Stimulated activated CD4-positive, alpha-beta T cell treated with anti-CD3 and anti-CD28 coated beads, Interleukin-12 subunit alpha, Interleukin-12 subunit beta, amount 100 ng/mL, for 48 hours (primary cell): ENCODE measurements at places on chromosomes 1 and 21.

DNA sequence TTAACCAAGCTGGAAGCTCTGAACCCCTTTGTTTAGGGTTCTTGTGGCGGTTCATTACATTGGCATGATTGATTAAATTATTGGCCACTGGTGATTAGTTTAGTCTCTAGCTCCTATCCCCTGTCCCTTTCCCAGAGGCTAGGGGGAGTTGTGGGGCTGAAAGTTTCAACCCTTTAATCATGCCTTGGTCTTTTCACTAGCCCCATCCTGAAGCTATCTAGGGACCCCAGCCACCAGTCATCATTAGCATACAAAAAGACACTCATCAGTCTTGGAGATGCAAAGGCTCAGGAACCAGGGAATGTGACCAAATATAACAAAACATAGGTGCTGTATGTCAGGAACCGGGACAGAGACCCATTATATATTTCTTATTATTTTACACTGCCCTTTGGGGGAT is 34.7 kb upstream of the SNX27 start:
- DNase-seq, result no peak

- no peak for DNase-seq
These were observed 10.8 kb upstream of the CDCP2 start for GRCh38 chr1:54163573-54163972.

- no peak for DNase-seq
These were observed 17.0 kb downstream of the ATP5PO start for GRCh38 chr21:33898586-33898985.

DNA sequence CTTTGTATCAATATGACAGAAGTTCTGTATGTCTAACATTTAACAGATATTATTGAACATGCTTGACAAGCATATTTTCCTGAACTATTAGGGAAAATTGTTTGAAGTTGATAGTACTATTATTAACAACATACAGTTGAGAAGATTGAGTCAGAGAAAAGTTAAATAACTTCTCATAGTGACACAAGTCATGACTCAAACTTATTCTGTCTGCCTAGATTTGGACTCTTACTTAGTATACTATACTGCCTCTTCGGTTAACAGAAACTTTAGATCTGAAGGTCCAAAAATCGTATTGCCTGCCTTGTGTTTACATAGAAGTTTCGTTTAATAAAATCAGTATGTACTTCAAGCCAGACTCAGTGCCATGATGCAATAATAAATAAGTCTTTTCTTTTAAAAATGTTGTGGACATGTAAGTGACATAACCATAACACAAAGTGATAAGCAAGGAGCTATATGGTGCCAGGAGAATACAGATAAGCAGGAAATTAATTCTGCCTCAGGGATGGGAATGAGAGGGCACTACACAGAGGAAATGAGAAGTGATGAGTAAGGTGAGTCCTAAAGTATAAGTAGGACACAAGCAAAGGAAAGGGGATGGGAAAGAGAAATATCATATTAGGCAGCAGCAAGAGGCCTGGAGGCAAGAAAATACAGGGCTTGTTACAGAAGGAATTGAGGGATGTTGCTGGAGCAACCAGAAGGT is 48.1 kb downstream of the LHX9 start:
- no peak for DNase-seq

GRCh38 chr1:168829876-168830275 is 100.9 kb upstream of the DPT start:
- DNase-seq, result no peak

DNA sequence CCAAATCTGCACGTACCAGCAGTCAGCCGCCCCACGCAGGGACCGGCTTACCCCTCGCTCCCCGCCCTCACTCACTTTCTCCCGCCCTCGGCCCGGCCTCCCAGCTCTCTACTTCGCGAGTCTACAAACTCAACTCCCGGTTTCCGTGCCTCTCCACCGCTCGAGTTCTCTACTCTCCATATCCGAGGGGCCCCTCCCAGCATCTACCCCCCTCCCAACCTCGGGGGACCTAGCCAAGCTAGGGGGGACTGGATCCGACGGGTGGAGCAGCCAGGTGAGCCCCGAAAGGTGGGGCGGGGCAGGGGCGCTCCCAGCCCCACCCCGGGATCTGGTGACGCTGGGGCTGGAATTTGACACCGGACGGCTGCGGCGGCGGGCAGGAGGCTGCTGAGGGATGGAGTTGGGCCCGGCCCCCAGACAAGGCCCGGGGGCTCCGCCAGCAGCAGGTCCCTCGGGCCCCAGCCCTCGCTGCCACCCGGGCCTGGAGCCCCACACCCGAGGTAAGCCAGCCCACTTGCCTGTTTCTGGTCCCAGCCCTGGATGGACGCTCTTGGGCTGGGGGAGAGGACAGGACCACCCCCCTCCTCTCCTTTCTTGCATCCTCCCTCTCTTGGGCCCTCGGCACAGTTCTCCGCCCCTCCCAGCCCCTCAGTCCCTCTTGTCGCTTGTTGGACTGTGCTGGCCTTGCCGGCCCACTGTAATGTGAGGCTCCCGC is at the start of gene ARTN:
TSS of gene ARTN (plus strand) at position 416 of the 715 bp plus-strand sequence. CDS start 1,856 bp downstream, outside the sequence.
- DNase-seq, result no peak

DNA sequence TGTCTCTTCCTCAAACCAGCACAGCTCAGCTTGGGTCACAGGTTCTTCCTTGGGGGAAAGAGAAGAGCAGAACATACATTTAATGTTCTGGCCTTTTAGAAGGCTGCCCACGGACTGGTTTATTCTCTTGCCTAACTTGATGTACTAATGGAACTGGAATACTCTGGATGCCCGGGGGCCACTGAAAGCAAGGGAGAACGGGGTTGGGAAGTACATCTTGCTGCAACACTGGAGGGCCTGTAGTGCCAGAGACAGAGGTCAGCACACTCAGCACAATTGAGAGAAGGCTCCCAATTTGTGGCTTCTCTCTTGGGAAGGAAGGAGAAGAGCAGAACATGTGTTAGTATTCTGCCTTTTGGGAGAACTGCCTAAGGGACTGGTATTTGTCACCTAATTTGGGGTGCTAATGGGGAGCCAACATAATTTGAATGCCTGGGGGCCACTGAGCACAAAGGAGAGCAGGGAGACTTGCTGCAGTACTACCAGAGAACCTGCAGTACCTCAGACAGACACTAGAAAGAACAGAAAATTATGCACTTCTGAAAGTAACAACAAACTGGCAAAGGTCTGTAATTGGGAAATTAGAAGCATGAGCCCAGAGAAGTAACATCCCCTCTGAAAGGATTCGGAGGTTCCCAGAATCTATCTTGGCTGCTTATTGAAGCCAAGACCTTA is 14.1 kb downstream of the ZNF691 start:
- DNase-seq, result no peak

- DNase-seq, result no peak
These were observed 1.6 kb downstream of the C1orf105 start for GRCh38 chr1:172421974-172422604.

DNA sequence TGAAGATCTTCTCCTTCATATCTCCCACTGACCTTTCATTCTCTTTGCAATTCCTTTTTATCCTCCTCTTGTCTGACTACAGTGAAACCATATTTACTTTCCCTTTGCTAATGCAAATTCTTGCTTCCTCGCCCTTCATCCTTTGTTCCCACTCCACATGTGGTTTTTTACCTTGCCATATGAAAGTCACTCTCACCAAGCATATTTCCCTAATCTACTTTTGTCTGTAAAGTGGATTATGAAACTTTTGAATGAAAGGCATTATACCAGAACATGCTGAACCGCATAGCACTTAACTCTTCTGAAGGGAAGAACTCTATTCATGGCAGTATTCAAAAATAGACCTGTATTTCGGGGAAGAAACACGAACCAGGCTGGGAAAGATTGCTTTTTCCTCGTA is 8.0 kb upstream of the TMPRSS15 start:
- no peak for DNase-seq

GRCh38 chr1:202964791-202965410 is 2.2 kb downstream of the CYB5R1 start:
- no peak for DNase-seq

DNA sequence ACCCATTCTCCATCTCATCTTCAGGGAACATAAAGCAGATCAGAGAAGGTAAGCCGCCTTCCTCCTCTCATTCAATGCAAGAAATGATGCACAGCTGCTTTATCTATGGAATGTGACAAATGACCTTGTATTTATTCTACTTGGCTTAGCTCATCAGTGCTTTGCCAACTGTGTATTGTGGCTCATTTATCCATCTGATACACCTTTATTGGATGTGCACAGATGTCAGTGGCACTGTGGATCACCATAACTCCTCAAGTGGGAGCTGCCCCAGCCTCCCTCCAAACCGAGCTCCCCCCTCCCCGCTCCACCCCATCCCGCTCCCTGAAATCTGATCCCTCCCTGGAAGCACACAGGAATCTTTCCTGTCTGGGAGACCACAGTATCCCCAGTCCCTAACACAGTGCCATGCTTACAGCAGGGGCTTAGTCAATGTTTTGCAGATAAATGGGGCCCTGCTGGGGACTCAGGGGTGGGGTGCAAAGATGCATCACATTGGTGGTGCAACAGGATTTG is 156.0 kb upstream of the RAB4A start:
- DNase-seq, result no peak

DNA sequence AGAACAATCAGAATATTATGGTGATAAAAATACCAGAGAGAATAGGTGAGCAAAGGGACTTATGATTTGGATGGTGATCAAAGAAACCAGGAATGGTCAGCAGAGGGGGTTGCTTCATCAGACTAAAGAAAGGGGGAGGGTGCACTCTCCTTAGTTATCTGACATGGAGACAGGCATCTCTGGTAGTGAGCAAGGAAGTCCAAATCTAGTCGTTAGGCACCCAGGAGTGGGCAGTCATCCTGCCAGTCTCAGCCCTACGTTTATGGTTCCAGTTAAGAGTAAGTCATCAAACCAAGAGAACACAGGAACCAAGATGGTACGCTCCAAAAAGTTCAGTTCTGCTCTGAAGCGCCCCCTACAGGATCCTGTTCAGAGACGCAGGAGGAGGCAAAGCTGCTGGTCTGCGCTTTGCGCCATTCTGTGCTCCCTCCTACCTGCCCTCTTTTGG is 28.6 kb downstream of the EBNA1BP2 start:
- DNase-seq, result no peak

DNA sequence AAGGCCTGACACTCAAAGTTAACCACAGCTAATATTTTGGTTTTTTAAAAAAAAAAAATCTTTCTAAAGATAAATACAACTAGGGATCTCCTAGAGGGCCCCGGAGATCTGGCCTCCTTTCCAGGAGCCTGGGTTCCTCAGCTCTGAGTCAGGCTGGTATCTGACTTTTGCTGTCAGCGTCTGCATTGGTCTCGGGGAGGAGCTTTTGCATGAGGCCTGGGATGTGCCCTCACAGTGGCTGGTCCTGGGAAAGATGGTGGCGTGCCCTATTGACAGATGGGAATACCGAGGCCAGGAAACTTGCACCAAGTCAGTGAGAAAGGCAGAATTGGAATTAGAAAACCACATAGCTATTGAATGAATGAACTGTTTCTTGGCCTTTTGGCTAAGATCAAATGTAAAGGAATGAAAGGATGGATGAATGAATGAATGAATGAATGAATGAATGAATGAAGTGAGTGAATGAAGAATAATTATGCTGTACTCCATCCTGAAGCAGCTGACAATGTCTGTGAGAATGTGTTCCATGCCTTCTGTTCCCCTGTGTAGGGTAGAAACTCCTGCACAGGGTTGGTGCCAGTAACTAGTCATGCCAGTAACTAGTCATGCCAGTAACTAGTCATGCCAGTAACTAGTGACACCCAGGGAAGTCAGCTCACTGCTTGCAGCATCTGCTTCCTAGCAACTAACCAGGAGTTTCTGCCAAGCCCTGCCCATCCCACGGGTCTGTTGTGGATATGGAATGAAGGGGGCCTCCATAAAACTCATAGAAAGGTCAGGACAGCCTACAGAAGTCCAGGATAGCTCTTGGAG is 242.5 kb upstream of the VAMP3 start:
- DNase-seq, result no peak

DNA sequence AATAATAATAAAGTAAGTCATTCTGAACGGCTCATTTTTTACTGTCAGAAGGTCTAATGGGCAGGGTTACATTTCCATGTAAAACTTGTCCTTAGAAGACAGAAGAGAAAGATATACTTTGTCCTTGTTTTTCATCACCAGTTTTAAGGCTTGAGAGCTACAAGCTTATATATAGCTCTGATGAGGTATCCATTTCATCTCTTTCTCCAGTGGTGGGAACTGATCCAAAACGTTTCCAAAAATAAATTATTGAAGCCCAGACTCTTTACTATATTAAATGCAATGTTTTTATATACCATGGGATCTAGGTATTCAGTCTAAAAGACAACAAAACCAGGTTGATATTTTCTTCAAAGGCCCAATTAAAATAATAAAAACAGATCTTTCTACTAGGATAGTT is 8.7 kb downstream of the B3GALNT2 start:
- DNase-seq, result no peak

GRCh38 chr1:232980355-232980978 is 30.1 kb downstream of the NTPCR start:
- no peak for DNase-seq
